ENCODE measurements at places on chromosomes 4 and X.

- DNase-seq = no peak
Measured at GRCh38 chrX:123223409-123223808, 39.3 kb downstream of the GRIA3 start.

GRCh38 chr4:182928061-182928460, 10.9 kb upstream of the DCTD start:
- no peak for DNase-seq

DNA sequence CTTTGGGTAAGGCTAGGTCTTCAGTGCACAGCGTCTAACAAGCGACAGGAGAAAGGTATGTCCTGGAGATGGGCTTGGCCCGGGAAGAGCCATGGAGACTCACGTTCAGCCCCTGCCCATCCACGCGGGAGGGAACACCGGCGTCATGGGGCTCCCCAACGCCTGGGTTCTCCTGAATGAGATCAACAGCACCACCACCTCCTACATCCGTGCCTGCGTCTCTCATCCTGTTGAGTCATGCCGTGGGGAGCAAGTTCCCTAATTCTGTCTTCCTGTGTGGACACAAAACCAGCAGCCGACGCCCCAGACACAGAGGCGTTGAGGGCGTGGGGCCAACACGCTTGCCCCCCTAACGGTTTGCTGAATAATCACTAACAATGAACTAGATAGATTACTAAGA, 20.1 kb upstream of the IL3RA start:
- peak; percentile 10 for DNase-seq

- DNase-seq = no peak
Measured at GRCh38 chr4:159171287-159171686, 68.4 kb downstream of the RAPGEF2 start.

DNA sequence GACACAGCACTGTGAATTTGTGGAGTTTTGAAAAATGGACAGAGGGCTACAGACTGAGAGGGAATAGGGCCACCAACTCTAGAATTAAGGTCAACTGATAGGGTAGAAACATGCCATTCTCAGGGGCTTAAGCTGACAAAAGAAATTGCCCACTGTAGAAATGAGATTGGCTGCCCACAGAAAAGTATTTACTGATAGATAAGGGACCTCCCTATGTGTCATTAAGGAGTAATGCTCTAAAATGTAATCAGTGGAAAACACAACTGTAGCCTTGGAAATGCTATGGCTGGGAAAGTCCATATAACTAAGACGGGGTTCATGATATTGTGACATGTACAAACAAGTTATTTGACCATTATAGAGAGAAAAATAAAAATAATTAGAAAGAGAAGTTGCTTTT, 4.6 kb downstream of the RTL9 start:
- no peak for DNase-seq

DNA sequence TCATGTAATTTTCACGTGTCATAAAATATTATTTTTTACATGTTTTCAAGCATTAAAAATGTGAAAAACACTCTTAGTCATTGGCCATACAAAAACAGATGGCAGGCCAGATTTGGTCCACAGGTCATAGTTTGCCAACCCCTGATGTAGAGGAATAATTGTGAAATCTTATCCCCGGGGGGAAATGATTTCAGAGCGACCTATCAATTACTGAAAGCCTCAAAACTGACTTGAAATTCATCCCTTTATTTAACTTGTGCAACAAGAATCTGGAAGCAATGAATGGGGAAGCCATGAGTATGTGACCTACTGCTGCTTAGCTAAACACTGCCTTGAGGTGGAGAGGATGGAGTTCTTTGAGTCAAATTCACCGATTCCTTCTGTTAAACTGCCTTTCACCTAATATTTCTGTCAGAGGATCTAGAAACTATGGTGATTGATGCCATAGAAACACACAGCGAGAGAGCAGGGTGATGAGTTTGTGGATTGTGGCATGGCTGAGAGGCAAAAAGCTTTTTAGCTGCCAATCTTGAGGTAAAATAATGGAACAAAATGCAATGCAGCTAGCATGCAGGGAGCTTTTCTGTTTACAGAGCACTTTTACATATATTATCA, 30.3 kb upstream of the BRS3 start:
- DNase-seq = no peak

DNA sequence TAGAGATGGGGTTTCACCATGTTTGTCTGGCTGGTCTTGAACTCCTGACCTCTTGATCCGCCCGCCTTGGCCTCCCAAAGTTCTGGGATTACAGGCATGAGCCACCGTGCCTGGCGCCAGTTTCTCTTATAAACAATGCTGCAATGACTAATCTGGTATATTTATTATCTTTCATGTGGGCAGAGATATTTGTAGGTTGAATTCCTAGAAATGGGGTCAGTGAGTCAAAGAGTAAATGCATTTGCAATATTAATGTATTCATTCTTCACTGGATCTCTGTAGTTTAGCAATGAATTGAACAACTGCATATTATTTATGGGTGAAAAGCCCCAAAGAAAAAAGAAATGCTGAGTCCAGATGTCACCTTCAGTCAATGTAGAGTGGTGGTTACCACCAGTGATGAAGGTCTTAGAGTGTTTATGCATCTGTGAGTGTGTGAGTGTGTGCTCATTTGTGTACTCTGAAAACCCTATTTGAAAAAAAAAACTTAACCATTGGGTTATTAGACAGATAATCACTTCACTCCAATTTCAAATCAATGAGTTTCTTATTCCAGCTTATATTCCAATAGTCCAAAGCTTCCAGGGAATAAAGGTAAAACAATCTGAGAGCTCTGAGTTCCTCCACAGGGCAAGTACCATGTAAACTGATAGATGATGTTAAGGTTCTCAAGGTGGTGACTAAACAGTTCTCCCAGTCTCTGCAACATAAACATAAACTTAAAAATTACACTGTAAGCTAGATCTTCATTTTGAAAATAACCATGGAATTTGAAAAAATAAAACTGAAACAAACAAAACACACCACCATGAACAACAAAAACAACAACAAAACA, 22.6 kb upstream of the CD38 start:
- DNase-seq = no peak

GRCh38 chr4:14022456-14022855, 394.9 kb upstream of the BOD1L1 start:
- DNase-seq = no peak

- DNase-seq = no peak
Measured at GRCh38 chr4:154366956-154367355, 124.6 kb downstream of the DCHS2 start.

- no peak for DNase-seq
Measured at GRCh38 chr4:26252349-26253025, 68.3 kb upstream of the RBPJ start.

- no peak for DNase-seq
Measured at GRCh38 chr4:111323496-111323895, 700.6 kb upstream of the PITX2 start.

- DNase-seq = no peak
Measured at GRCh38 chrX:98717970-98718369, 1692.1 kb downstream of the PCDH19 start.

DNA sequence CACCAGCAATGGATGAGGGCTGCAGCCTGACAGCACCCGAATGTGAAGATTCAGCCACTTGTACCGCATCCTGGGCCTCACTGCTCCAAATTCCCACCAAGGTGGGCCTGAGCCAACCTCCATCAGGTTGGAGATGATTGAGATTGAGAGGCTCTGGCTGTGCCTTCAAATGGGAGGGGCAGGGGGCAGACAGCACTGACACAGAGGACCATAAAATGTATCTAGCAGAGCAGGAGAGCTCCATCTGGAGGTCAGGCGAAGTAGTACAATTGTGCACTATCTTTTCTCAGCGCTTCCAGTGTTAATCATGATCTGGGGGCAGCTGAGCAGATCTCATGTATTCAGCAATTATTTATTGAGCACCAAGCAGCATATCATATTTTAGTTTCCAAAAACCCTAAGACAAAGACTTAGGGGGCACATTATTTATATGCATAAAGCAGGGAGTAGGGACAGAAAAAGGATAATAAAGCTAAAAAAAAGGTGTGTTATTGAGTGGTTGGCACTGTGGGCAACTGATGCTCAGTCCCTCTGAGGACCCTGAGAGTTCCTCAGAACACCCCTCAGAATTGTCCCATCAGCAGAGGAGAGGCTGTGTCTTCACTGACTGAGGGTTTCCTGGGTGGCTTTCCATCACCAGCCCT, 31.6 kb upstream of the C1QTNF7 start:
- DNase-seq = no peak

- no peak for DNase-seq
Measured at GRCh38 chr4:184807797-184808712, 17.7 kb downstream of the ACSL1 start.

DNA sequence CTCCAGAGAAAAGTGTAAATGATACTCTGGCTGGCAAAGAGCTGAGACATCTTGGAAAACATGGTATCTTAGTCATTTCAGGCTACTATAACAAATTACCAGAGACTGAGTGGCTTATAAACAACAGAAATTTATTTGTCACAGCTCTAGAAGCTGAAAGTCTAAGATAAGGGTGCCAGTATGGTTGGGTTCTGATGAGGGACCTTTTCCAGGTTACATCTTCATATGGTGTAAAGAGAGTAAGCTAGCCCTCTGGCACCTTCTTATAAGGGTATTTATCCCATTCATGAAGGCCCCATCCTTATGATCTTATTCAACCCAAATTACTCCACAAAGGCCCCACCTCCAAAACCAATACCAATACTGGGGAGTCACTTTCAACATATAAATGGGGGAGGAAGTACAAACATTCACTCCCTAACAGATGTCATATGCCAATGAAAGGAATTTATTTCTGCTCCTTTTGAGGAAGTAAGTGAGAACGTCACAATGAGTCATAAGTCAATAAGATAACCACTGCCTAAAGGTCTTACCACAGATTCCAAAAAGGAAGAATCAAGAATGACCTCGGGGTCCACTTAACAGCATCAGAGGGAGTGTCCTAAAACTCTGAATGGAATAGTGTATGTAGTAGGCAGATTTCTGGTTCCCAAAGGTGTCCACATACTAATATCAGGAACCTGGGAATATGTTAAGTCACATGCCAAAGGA, 246.6 kb downstream of the OPHN1 start:
- DNase-seq = no peak

DNA sequence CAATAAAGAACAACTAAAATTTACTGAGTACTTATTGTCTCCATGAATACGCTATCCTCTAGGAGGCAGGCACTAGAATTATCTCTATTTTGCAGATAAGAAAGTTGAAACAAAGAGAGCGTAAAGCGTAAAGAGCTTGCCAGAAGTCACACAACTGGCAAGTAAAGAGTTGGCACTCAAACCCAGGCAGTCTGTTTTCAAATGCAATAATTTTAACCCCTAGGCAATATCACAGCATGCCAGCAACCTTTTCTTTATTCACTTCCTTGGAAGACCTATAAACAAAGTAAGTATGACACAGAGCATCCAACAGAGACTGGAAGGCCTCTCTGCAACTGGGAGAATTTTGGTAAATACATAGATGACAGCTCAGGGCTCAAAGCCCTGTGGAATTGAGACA, 23.2 kb upstream of the AMELX start:
- no peak for DNase-seq

GRCh38 chr4:137968956-137969678, 273.0 kb downstream of the SLC7A11 start:
- no peak for DNase-seq

DNA sequence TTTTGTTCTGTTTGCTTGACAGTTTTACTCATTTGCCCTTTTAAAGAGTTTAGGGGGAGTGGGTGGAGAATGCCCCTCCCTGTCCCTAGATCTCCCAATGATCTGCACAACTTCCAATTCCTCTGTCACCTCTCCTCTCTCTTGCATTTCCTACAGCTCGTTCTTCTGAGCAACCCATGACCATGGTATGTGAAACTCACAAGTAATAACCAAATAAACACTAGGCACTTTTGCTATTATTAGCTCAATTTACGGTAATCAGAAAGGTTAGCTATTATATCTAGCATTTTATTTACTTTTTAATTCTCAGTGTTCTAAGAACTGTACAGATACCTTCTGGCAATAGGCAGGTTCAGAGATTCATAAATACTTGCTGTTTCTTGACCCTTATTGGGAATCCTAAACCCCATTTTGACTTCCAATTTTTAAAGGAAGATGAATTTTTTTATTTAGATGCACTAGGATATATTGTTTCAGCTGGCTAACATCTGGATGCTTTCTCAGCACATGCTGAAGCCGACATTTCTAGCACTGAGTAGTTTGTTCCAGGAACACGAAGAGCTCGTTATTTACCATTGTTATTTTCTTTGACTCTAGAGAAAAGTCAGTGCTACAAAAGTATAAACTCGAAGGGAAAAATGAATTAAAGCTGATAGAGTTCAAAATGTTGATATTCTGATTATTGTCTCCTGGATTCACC, 194.7 kb upstream of the TLL1 start:
- DNase-seq = no peak

DNA sequence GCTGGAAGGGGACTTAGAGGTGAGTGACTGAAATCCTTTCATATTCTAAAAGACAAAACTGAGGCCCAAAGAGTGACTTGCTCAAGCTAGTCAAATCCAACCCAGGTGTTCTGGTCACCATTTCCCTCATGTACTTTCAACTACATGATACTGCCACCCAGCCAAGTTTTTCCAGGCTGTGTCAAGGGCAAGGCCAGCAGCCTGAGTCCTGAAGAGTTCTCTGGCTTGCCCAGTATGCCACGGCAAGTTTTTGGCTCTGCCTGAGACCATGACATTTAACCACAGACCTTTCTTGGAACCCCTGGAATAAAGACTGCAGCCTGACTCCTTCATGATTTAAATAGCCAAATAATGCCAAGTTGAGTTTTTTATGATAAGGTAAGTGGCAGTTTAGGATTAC, 10.7 kb upstream of the TMEM164 start:
- DNase-seq = no peak

DNA sequence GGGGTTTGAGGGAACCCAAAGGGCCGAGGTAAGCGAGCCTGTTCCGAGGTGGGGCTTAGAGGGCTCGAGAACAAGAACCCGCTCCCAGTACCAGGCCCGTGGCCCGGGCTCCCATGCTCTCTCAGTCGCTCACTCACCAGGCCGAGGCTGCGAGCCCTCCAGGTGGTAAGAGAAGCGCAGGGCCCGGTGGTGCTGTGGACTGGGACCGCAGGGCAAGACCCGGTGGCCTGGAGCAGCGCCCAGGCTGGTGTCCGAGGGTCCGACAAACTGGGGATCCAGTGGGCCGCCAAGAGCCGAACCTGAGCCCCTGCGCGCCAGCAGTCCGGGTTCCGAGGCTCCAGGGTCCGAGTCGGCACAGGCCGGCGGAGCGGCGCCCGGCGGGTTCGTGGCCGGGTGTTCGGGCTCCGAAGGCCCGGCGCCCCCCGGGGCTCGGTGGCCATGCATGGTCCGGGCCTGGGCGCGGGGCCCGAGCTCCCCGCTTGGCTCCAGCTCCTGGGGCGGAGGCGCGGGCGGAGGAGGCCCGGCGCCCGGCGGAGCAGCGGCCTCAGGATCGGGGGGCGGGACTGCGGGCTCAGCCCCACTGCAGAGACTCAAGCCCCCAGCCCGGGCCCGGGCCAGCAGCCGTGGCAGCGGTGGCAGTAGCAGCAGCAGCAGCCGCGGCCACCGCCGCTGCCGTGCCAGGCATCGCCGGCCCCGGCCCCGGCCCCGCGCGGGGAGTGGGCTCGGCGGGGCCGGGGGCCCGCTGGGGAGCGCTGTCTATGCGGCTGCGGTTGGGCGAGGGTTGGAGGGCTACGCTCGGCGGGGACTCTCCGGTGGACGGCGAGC, 833 bp downstream of the FGD1 start:
- DNase-seq = no peak

All from esophagus squamous epithelium (tissue), 5 donors.